EL (cell line): ENCODE measurements at places on chromosomes 1 and 21.

DNA sequence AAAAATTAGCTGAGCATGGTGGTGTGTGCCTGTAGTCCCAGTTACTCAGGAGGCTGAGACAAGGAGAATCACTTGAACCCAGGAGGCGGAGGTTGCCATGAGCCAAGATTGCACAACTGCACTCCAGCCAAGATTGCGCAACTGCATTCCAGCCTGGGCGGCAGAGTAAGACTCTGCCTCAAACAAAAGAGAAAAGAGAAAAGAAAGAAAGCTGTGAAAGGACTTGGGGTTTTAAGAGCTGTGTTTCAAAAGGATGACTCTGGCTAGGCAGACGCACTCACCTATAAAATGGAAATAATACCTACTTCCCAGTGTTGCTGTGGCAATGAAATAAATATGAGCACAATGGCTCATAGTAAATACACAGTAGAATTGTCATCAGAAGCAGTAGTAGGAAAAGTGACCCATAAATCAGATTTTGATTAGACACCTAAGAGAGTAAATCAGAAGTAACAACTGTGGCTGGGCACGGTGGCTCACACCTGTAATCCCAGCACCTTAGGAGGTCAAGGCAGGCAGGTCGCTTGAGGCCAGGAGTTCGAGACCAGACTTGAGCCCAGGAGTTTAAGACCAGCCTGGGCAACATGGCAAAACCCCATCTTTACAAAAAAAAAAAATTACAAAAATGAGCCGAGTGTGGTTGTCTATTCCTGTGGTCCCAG is 45.9 kb upstream of the PUM1 start:
- DNase-seq = peak; percentile 63

- no peak for DNase-seq
Measured at GRCh38 chr1:84550826-84551225, 23.4 kb downstream of the CTBS start.

- no peak for DNase-seq
Measured at GRCh38 chr1:202804126-202804525, 4.1 kb downstream of the KDM5B start.

- DNase-seq = peak; percentile 88
Measured at GRCh38 chr1:211068976-211069375, 65.0 kb downstream of the KCNH1 start.

GRCh38 chr1:11320153-11320936 is 47.3 kb downstream of the UBIAD1 start:
- no peak for DNase-seq

- no peak for DNase-seq
Measured at GRCh38 chr1:1577367-1578011, 2.8 kb upstream of the SSU72 start.

- DNase-seq = no peak
Measured at GRCh38 chr1:30129001-30129408, 594.4 kb downstream of the MATN1 start.

- no peak for DNase-seq
Measured at GRCh38 chr1:2019172-2019543, at the start of gene GABRD. Gene GABRD, plus strand, starts transcription at chr1:2019345. Its CDS starts 79 bp downstream, at chr1:2019424.

- DNase-seq = no peak
Measured at GRCh38 chr1:34929497-34929852, at the start of gene DLGAP3. Gene DLGAP3, minus strand, starts transcription at chr1:34929650. Its CDS starts 24,267 bp downstream, at chr1:34905383.

- DNase-seq = peak; percentile 89
Measured at GRCh38 chr1:155648207-155649147, 38.5 kb downstream of the MSTO1 start.

- DNase-seq = peak; percentile 42
Measured at GRCh38 chr1:236654957-236655356, 31.3 kb upstream of the ACTN2 start.

- DNase-seq = no peak
Measured at GRCh38 chr1:212983482-212983881, 32.2 kb downstream of the ANGEL2 start.

GRCh38 chr21:18723171-18723570 is 319.6 kb upstream of the TMPRSS15 start:
- DNase-seq = no peak

GRCh38 chr1:45014321-45015028 is 2.4 kb downstream of the UROD start:
- DNase-seq = peak; percentile 78

GRCh38 chr21:17903029-17903806 is 84.1 kb upstream of the C21orf91 start:
- DNase-seq = peak; percentile 21

GRCh38 chr1:84795966-84796600 is 96.9 kb downstream of the LPAR3 start:
- DNase-seq = peak; percentile 34

DNA sequence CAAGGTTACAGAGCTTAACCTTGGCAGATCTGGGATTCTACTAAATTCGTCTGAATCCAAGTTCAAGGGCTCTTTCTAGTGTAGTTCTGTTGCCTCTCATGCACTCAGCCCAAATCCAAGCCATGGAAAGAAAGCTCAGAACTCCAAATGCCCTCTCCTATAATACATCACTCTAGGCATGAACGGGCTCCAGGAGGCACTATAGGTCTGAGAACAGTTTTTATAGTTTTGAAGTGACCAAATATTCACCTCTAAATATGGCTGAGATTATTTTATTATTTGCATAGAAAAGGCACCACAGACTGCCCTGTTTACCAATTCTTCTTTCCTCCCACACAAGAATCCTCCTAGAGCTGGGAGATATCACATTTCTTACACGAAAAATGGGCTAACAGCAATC is 327.9 kb upstream of the BEND5 start:
- no peak for DNase-seq

- no peak for DNase-seq
Measured at GRCh38 chr1:110185181-110185580, 24.9 kb upstream of the KCNC4 start.

DNA sequence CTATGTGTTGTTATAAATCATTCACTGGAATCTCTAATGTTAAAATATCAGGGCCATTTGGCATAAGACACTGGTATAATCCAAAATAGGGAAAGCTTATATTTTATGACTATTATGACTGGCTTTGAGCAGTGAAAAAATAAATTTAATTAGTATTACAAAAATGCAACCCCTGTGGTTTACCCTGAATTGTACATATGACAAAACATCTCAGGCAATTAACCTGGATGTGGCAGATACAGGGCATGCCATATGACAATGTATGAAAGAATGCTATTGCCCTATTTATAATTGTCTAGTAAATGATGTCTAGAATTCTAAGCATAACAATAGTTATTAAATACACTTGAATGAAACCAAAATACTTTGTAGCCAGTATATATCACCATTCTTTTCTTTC is 532.5 kb upstream of the ADGRL4 start:
- DNase-seq = peak; percentile 14

- DNase-seq = no peak
Measured at GRCh38 chr1:115911294-115911693, 65.0 kb upstream of the SLC22A15 start.

DNA sequence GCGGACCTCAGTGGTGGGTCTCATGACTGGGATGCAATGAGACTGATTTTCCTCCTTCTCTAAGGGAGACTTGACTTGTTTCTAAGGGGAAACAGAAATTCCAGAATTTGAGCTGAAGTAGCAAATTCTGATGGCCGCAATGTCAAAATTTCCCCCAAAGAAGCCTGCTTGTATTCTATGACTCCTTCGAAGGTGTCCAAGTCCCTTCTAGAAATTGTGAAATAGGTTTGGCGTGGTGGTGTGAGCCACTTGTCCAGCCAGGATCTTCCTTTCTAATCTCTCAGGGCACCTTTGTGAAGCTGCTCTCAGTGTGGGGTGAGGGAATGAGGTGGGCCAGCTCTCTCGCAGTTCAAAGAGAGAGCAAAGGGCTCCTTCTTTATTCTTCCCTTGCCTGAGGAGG is 19.9 kb downstream of the CLIC6 start:
- no peak for DNase-seq

- DNase-seq = peak; percentile 99
Measured at GRCh38 chr1:201593200-201593921, 54.4 kb downstream of the NAV1 start.

GRCh38 chr1:236148470-236148845 is 6.1 kb downstream of the GPR137B start:
- peak; percentile 29 for DNase-seq

DNA sequence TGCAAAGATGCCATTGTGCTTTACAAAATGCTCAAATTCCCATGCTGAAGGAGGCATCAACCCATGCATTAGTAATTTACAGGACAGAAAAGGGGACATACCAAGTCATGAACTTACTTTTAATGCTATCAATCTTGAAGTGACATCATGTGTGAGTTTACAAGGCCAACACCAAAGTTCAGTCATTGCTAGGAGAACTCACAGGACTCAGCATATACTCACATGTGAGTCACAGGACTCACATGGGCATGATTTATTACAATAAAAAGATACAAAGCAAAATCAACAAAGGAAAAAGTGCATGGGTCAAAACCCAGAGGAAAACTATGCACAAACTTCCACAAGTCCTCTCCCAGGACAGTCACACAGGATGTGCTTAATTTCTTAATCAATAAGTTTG is 1656.0 kb downstream of the MRPL39 start:
- no peak for DNase-seq

DNA sequence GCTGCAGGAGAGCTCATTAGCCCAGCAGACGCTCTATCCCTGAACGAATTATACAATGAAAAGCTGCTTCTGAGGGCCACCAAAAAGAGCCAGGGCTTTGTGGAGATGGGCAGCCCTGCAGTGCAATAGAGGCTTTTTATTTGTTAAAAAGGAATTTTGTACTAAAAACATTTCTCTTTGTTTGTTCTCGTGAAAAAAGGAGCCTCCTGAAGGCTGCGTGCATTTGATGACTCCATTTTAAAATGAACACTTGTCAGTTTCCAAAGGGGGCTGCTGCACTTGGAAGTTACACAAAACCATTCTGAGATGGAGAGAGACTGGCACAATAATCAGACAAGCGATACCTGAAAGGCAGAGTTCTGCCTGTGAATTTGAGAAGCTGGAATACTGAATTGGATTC is 202.8 kb downstream of the NTNG1 start:
- DNase-seq = no peak

DNA sequence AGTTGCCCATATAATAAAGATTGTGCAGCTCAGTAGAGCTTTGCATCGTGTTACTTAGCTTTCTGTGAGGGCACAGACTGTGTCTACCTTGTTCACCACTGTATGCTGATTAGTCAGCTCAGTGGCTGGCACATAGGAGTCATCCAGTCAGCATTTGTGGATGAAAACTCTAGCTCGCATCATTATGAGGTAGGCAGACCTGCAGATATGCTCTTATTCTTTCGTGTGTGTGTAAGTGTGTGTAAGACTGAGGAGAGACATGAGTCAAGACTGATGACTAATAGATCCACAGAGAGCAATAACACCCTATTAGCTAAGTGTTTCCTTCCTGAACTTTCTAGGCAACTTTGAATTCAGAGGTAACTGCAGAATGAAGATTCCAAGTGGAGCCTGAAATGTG is 17.1 kb downstream of the TTF2 start:
- DNase-seq = peak; percentile 86

- no peak for DNase-seq
Measured at GRCh38 chr1:230152999-230153398, 86.0 kb downstream of the GALNT2 start.

- no peak for DNase-seq
Measured at GRCh38 chr1:82329226-82329625, 528.5 kb downstream of the ADGRL2 start.

GRCh38 chr1:226223157-226223785 is at the start of gene MIXL1:
Gene MIXL1, plus strand, starts transcription at chr1:226223664. Its CDS starts 18 bp downstream, at chr1:226223682.
- peak; percentile 11 for DNase-seq

- no peak for DNase-seq
Measured at GRCh38 chr1:43269627-43270375, at the start of gene TMEM125. Gene TMEM125, plus strand, starts transcription at chr1:43269983. Its CDS starts 2,740 bp downstream, at chr1:43272723.

GRCh38 chr1:211328866-211329475 is 2.3 kb downstream of the TRAF5 start:
- no peak for DNase-seq

DNA sequence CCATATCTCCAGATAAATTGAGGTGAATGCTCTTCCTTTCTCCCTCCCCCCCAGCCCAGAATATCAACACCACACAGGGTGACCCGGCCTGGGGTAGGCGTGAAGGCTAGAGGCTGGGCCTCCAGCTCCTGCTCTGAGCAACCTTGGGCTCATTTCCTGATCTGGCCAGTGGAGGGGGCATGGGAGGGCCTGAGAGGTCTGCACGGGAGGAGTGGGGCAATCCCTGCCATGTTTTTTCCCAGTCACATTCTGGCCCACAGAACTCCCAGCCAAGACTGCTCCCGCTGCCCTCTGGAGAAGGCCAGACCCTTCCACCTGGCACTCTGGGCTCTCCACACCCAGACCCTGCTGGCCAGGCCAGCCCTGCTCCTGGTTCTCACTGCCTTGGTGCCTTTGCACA is 3.9 kb downstream of the CLDN19 start:
- peak; percentile 45 for DNase-seq

GRCh38 chr1:6683434-6683833 is 18.2 kb downstream of the DNAJC11 start:
- no peak for DNase-seq

DNA sequence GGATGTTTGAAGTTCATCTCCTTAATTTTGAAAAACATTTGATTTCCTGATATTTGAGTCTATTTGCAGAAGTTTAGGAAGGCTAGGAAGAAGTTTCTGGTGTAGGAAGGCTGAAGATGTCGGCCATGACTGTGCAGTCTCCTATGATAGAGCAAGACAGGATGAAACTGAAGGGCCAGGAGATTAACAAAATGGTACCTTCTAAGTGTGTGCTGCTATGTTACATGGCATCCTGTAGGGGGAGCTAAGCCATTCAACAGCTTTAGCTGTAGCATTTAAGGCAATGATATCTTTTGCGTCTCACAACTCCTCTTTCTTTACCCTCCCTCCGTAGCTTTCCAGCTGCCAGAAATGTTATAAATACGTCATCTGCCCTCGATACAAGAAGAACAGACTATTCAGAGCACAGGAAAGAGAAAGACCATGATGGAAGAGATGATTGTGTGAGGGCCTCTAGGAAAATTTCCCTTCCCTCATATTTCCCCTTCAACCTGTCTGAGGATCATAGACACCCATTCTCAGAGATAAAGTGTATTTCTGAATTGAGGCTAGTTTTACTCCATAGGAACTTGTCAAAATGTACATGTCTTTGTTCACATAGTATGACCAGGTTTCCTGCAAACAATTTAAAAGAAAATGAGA is 61.1 kb downstream of the XCL1 start:
- peak; percentile 36 for DNase-seq

DNA sequence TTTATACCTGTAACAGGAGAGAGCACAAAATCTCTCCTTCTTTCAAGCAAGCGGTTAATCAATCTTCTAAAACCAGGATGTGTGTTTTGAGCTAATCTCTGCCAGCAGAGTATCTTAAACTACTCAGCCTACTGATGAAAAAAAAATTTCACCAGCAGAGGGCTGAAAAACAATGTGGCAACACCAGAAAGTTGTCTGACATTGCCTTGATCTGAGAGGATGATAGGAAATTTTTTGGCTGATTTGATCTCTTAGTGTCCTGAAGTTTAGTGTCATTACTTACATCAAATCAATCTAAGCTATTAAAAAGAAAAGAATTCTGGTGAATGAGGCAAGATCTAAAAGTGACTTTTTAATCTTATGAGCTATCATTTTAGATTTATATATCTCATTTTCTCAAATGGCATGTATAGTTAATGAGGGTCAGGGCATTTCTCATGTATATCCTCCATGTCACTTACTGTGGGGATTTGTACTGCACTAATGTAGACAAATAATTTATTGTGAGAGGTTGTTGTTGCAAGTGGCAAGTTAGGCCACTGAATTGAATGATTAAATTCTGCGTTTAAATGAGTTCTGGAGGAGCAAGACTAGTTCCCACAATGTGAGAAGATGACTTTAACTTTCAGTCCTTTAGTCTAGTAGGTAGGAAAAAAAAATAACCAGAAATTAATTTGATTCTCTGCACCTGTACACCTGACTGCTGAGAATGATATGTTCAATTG is 10.9 kb downstream of the ADAMTS1 start:
- peak; percentile 44 for DNase-seq

- no peak for DNase-seq
Measured at GRCh38 chr1:245179706-245180105, 24.9 kb downstream of the KIF26B start.
